ELR (cell line): ENCODE measurements at places on chromosomes 3 and 15.
A peak's percentile ranks its signal among the peaks of the same experiment; 100 is the strongest.

DNA sequence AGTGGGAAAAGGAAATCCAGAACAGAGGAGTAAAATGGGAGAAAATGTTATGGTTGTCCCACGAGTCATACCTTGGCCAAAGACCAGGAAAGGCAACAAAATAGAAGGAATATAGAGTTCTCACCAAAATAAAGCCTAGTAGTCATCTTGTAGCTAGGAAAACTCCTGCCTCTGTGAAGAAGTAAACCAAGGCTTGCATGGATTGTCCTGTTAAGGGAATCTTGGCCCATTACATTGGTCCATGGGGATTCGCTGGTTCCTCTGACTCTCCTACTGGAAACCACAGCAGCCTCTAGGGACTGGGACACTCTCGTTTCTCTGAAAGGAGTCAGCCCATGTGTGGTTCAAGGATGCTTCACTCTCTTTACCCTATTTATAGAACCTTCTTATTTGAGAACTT lies 62.9 kb upstream of the FNDC3B start:
- DNase-seq = peak; percentile 48

- DNase-seq = peak; percentile 49
Measured at GRCh38 chr15:80660119-80660518, 35.0 kb upstream of the ABHD17C start.

- peak; percentile 71 for DNase-seq
Measured at GRCh38 chr3:56133423-56133822, 334.8 kb downstream of the ERC2 start.

DNA sequence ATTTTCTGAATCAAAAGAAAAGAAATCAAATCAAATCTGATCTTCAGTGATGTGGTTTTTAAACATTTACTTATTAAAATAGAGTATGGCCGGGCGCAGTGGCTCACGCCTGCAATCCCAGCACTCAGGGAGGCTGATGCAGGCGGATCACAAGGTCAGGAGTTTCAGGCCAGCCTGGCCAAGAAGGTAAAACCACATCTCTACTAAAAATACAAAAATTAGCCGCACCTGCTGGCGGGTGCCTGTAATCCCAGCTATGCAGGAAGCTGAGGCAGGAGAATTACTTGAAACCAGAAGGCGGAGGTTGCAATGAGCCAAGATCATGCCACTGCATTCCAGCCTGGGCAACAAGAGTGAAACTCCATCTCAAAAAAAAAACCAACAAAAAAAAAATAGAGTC lies 169.1 kb downstream of the ULK4 start:
- DNase-seq = no peak

GRCh38 chr3:108420926-108421325 lies 89.5 kb downstream of the MYH15 start:
- peak; percentile 95 for DNase-seq

DNA sequence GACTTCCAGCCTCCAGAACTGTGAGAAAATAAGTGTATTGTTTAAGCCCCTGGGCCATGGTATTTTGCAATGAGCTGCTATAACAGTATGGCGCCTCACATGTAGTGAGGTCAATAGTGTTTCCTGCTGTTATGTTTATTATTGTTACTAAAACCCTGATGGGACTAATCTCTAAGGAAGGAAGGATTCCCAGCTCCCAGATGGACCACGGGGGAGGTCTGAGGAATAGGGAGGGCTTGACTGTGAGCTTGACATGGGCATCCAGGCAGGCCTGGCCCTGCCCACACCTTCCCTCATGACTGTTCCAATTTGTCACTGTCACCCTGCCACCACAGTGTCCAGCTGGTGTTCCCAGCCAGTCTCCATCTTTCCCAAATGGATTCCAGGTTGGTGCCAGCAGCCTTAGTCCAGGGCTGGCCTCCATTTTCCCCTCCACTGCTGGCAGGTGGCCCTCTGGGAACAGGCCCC lies 14.5 kb upstream of the SLC41A3 start:
- DNase-seq = no peak

GRCh38 chr15:91445695-91446228 lies 345.7 kb downstream of the SV2B start:
- DNase-seq = no peak

- DNase-seq = no peak
Measured at GRCh38 chr3:105564546-105565288, 198.0 kb downstream of the ALCAM start.

DNA sequence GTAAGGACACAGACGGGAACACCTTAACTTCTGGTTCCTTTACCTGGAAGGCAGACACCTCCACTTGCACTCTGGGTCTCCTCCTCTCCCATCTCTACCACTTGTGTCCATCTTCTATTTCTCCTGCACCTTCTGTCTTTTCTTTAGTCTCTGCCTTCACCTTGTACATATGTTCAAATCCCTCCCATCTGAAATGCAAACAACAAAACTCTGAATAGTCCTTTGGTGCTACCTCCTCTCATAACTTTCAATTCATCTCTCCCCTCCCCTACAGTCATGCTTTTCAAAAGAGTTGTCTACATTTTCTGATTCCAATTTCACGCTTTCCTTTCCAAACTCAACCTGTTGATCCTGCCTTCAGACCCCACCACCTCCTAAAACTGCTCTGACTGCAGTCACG lies 5.3 kb upstream of the CRABP1 start:
- DNase-seq = no peak

DNA sequence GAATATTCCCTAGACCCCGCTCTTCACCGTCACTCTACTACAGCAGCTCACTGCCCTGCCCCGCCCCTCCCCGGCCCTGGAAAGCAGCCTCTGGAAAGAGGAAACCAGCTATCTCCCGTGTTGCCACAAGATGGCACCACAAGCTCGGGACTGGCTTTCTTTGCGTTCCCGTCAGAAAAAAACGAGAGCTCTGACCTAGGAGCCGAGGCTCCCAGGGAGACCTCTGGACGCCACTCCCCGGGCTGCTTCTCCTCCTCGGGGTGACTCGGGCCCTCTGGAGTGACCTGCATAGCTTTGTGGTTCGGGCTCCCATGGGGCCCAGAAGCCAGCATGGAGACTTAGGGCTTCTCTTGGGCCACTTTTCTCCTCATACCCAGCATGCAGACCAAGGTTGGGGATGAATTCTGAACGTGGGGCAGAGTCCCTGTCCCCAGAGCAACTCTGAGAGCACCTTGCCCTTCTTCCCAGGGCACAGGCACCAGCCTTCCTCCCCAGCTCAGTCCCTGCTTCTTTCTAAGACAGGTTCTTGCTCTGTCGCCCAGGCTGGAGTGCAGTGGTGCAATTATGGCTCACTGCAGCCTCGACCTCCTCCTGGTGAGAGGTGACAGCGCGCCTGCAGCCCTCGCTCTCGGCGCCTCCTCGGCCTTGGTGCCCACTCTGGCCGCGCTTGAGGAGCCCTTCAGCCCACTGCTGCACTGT lies 19.0 kb downstream of the STOML1 start:
- DNase-seq = peak; percentile 88

GRCh38 chr15:77673866-77674265 lies 41.2 kb upstream of the LINGO1 start:
- DNase-seq = no peak
